ENCODE measurements at places on chromosomes 13 and 19.

GRCh38 chr13:60957816-60958215 is 457.8 kb downstream of the PCDH20 start:
- no peak for DNase-seq

DNA sequence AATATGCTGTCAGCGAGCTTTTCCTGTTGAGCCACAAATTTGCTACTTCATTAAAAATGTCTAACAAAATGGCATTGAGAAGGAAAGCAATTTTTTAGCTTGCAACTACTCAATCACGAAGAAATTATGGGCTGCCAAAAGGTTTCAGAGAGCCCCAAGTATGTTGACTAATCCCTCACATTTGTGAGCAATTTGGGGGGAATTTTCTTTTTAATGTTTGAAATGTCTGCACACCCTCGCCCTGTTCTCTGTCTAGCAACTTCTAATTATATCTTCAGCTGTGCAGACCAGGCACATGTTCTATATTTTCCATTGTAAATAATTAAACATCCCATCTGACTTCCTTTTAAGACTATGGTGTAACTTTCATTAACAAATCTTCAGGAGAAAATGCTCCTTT is 192.9 kb downstream of the DCT start:
- no peak for DNase-seq

GRCh38 chr13:75366380-75367280 is 115.3 kb downstream of the TBC1D4 start:
- DNase-seq = no peak

- DNase-seq = no peak
Measured at GRCh38 chr19:53872762-53873161, 5.1 kb downstream of the MYADM start.

DNA sequence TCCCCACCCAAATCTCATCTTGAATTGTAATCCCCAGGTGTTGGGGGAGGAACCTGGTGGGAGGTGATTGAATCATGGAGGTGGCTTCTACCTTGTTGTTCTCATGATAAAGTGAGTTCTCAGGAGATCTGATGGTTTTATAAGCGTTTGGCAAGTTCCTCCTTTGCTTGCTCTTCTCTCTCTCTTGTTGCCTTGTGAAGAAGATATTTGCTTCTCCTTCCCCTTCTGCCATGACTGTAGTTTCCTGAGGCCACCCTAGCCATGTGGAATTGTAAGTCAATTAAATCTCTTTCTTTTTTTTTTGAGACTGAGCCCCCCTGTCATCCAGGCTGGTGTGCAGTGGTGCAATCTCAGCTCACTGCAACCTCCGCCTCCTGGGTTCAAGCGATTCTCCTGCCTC is 34.4 kb downstream of the VSTM1 start:
- no peak for DNase-seq

DNA sequence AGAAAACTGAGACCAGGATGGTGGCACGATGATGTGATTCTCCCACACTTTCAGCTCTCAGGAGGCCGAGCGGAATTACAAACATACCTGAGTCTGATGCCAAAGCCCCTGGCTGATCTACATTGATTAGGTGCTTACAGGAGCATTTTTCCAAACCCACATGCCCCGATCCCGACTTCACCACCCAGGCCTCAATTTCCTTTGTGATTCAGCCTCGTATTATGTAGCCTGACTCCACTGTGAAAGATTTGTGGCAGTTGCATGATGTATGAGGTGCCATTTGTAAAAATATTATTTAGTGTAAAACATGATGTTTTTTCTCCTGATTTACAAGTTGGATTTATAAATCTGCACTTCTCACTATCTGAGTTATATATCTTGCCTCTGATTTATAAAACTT is 118.0 kb downstream of the TSHZ3 start:
- no peak for DNase-seq

DNA sequence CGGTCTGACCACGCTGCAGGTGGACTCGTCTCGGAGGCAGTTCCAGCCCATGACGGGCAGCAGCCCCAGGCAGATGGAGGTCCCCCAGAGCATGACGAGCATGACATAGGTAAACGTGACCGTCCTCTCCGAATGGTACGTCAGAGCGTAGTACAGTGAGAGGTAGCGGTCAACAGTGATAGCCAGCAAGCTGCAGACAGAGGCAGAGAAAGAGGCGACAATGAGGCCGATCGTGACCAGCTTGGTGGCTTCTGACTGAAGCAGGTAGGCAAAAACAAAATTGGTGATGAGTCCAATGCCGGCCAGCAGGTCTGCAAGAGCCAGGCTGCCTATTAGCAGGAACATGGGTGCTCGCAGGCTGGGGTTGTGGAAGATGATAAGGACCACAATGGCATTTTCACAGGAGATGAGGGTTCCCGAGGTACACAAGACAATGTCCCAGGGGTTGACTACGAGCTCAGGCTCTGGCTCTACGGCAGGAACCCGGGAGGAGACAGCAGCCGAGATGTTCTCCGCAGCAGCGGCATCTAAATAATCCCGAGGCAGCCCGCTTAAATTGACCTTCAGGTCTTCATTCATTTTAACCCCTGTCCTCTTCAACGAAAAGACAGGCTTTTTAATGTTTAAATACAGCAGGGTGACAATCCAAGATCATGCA is 1.2 kb downstream of the GPR12 start:
- no peak for DNase-seq

DNA sequence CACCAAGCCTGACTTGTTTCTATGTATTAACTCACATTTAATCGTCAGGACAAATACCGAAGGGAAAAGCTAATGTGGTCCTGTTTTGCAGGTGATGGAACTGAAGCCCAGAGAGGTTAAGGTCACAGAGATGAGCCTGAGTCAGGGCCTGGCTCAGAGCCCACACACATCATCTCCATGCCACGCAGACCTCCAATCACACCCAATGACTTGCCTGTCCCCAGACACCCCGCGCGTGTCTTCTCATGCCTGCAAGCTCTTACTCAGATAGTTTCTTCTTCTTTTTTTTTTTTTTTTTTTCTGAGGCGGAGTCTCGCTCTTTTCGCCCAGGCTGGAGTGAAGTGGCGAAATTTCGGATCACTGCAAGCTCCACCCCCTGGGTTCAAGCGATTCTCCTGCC is 16.4 kb downstream of the SIX5 start:
- no peak for DNase-seq

DNA sequence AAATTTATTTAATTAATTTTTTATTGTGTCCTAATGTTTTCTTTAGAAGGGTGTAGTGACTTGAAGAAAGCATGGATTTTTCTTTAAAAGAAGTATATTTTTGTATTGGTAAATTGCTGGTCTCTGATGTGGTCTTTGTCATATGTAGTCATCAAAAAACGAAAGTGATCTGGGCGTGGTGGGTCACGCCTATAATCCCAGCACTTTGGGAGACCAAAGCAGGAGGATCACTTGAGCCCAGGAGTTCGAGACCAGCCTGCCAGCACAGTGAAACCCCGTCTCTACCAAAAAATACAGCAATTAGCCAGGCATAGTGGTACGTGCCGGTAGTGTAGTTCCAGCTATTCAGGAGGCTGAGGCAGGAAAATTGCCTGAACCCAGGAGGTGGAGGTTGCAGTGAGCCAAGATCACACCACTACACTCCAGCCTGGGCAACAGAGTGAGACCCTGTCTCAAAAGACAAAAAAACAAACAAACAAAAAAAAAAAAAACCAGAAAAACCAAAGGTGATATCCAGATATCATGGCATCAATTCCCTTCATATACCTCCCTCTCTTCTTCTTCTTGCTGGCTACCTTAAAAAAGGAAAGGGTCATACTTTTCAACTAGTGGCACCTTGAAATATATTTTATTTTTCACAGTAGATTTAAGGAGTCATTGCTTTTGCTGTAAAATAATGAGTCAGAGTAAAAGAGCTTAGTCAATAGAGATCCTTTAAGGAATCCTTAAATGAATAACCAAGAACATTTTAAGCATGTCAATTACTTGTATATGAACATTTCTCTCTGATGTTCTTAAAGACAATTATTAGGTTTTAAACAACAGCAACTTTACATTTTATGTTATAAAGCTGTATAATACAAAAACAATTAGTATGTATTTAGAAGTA is 19.9 kb downstream of the KCTD4 start:
- no peak for DNase-seq

- DNase-seq = no peak
Measured at GRCh38 chr19:19778666-19779065, 42.9 kb downstream of the ZNF506 start.

DNA sequence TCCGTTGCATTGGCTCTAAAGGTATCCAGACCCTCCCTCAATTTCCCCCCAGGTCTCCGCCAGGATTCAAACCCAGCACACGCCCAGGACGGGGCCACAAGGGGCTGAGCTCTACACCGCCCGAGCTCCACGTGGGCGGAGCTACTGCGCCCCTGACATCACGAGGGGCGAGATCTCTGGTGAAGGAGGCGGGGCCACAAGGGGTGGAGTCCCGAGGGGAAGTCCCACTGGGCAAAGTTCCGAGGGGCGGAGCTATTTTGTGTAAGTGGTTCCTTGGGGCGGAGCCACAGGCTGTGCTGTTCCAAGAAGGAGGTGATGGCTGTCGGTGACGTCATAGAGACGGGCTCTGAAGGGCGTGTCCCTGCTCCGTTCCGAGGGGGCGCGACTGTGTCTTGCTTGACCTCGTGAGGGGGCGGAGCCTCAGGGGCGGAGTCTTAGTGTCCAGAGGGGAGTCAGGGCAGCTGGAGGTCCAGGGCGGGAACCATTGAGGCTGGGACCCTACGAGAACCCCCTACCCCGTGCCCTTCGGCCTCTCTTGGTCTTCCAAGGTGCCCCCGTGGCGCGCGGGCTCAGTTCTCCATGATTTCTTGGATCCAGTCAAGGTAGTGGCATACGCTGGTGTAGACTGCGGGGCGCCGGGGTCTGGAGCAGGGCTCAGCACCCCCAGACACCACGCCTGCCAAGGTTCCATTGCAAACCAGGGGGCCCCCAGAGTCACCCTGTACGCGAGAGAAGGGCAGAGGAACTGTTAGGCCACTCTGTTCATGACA is 1.3 kb upstream of the KLK8 start:
- no peak for DNase-seq

GRCh38 chr13:28469316-28469715 is 25.6 kb downstream of the FLT1 start:
- DNase-seq = no peak

DNA sequence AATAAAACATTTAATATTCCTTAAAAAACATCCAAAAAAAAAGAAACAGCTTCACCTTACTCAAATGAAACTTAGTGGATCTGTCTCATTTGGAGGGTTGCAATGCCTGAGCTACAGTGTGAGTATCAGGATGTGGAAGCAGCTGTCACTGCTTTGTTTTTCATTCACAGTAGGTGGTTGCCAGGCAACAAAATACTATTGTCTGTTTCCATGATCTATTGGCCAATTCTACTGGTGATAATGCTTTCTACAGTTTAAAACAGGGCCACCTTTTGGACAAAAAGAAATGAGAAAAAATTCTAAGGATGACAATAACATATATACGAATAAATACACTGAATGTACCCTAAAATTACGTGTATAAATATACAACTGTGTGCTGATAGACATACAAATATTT is 3.0 kb downstream of the ENOX1 start:
- peak; percentile 17 for DNase-seq

- DNase-seq = no peak
Measured at GRCh38 chr13:49681842-49682435, 9.3 kb downstream of the EBPL start.

DNA sequence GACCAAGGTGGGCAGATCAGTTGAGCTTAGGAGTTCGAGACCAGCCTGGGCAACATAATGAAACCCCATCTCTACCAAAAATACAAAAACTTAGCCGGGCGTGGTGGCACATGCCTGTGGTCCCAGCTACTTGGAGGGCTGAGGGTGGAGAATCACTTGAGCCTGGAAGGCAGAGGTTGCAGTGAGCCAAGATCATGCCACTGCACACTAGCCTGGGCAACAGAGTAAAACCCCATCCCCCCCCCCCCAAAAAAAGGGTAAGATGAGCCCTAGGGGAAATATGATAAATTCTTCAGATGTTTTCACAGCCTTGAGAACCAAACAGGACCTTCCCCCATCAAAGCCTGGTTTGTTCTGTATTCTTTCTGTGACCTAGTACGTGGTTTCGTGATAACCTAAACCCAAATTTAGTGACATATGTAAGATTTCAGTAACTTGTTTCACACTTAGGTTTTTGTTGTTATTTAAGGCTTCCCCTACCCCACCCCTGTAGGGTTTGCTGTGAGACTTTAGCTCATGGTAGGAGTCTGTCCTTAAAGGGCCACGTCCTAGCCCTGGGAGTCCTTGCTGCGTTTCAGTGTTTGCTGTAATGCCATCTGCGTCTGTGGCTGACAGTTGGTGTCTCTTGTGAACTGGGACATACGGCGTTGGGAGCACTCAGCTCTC is 49.6 kb downstream of the MYO9B start:
- DNase-seq = peak; percentile 62

- DNase-seq = no peak
Measured at GRCh38 chr13:53013113-53013512, 15.5 kb upstream of the OLFM4 start.

- no peak for DNase-seq
Measured at GRCh38 chr19:56144376-56144775, 3.3 kb downstream of the ZNF444 start.

DNA sequence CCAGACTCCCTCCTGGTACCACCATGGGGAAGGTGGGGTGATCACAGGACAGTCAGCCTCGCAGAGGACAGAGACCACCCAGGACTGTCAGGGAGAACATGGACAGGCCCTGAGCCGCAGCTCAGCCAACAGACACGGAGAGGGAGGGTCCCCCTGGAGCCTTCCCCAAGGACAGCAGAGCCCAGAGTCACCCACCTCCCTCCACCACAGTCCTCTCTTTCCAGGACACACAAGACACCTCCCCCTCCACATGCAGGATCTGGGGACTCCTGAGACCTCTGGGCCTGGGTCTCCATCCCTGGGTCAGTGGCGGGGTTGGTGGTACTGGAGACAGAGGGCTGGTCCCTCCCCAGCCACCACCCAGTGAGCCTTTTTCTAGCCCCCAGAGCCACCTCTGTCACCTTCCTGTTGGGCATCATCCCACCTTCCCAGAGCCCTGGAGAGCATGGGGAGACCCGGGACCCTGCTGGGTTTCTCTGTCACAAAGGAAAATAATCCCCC is 505 bp upstream of the CEACAM5 start:
- DNase-seq = no peak

- DNase-seq = no peak
Measured at GRCh38 chr19:47619763-47620162, 10.8 kb downstream of the BICRA start.

Measured in CD4-positive, alpha-beta T cell treated with Interleukin-15 for 4 hours (primary cell).